ENCODE measurements at places on chromosomes 7 and 10. TPM values are rescaled to one million over a fixed set of nuclear protein-coding genes. Genes with fewer than 3 reads are reported as not detected.

GRCh38 chr7:135911099-135911498, 66.1 kb downstream of the MTPN start:
- DNase-seq: peak; percentile 61

Gene INMT
- 1.5 TPM for polyA plus RNA-seq

GRCh38 chr10:96416643-96417042, 57.8 kb upstream of the OPALIN start:
- DNase-seq: peak; percentile 60

GRCh38 chr10:69352569-69353264, 64.0 kb downstream of the TACR2 start:
- no peak for DNase-seq

DNA sequence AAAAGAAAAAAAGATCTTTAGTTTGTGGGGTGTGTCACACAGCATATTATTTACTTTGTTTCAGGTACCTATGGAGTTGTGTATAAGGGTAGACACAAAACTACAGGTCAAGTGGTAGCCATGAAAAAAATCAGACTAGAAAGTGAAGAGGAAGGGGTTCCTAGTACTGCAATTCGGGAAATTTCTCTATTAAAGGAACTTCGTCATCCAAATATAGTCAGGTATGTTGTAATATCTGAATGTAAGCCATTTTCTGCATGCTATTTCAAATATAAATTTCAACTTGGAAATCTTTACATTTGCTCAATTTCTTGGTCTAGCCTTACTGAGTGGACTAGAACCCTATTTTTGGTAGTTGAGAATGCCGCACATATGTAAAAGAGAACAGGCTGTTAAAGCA, 6.4 kb downstream of the CDK1 start:
- DNase-seq: no peak

DNA sequence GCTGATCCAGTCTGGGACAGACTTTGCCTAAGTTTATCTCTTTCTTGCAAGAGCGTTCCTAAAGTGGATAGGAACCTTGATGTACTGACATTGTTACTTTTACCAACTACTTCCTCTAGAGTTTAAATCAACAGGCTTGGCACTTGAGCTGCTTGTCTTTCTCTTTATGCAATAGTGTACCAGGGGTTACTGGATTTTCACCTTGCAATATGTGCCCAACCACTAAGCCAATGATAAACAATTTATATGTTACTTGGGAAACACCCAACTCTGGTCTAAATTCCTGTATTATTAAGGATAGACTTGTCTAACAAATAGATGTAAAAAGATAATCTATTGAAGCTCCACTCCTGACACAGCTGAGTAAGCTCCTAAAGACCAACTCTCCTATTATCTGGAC, 470.2 kb downstream of the SH2D4B start:
- no peak for DNase-seq

GRCh38 chr7:55099066-55099820, 80.4 kb downstream of the EGFR start:
- no peak for DNase-seq

- no peak for DNase-seq
These were observed 610.5 kb downstream of the KCNMA1 start for GRCh38 chr10:77027141-77027540.
